Cardiac muscle cell (in vitro differentiated cells and primary cell): ENCODE measurements at places on chromosomes 3 and 15.

- no peak overlapping the region for H3K4me3 ChIP-seq
- H3K27me3 ChIP-seq, result no peaks in the 10 kb centered on the region
- H3K36me3 ChIP-seq, result no peaks in the 10 kb centered on the region
- H3K4me1 ChIP-seq, result peaks cover 14% of the 10 kb centered on the region
- no peak overlapping the region for H3K27ac ChIP-seq
These were observed 300.9 kb downstream of the MCTP2 start for GRCh38 chr15:94532226-94532625.

DNA sequence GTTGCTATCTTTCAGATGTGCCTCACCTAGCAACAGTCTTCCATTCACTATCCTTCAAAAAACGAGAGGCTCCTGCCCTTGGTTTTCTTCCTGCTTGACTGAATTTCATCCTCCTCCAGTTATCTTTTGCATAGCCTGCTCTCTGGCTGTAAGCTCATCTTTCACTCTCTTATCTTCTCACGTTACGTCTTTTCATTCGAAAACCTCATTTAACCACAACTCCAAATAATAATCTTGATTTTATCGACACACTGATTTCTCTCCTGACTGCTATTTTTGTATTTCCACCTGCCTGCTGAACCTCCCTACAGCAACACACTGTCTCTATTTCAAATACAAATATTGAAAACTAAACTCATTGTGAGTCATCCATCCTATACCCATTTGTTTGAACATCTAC is 230.7 kb upstream of the TMC3 start:
- H3K27me3 ChIP-seq, result no peaks in the 10 kb centered on the region
- H3K4me3 ChIP-seq, result no peak overlapping the region
- H3K27ac ChIP-seq, result no peak overlapping the region
- H3K4me1 ChIP-seq, result no peaks in the 10 kb centered on the region
- no peak for DNase-seq

GRCh38 chr3:48418651-48419050 is 11.2 kb downstream of the PLXNB1 start:
- H3K4me1 ChIP-seq, result no peaks in the 10 kb centered on the region
- no peak overlapping the region for H3K27ac ChIP-seq
- no peak for DNase-seq
- peaks cover 11% of the 10 kb centered on the region for H3K36me3 ChIP-seq

DNA sequence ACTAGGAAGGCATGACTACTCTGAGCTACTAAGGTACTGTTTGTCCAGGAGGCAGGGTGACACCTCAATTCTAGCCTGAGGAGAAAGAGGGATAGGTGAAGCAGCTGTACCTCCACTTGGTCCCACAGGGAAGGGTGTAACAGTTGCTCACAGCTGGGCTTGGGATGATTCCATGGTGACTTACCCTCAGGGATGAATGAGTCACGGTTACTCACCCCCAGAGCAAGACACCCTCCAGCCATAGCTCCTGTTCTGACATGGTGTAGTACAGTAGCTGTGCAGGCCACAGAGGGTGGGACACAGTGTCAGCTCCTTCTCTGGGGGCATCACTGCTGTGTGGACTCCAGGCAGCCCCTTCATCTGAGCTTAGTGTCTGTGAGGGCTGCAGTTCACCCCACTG is 868.6 kb upstream of the SEMA6D start:
- H3K4me1 ChIP-seq, result no peaks in the 10 kb centered on the region
- H3K36me3 ChIP-seq, result no peaks in the 10 kb centered on the region
- no peaks in the 10 kb centered on the region for H3K27me3 ChIP-seq
- no peak overlapping the region for H3K27ac ChIP-seq
- no peak for DNase-seq
- no peak overlapping the region for H3K4me3 ChIP-seq

DNA sequence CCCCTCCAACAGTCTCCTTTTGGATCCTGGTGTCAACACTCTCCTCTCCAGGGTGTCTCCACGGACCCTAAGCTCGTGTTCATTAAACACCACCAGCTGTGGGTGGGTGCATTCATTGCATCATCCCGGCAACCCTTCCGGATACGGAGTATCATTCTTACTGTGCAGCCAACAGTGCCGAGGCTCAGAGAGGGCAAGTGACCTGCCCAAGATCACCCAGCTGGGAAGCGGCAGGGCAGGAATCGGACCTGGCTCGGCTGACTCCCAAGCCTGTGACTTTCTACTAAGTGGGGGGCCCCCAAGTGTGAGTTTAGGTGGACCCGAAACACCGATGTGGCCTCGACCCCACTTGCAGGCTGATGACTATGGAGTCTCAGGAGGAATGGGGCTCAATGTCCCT is 20.4 kb downstream of the H1-8 start:
- H3K27ac ChIP-seq, result no peak overlapping the region
- peaks cover 23% of the 10 kb centered on the region for H3K4me1 ChIP-seq
- no peak overlapping the region for H3K4me3 ChIP-seq

DNA sequence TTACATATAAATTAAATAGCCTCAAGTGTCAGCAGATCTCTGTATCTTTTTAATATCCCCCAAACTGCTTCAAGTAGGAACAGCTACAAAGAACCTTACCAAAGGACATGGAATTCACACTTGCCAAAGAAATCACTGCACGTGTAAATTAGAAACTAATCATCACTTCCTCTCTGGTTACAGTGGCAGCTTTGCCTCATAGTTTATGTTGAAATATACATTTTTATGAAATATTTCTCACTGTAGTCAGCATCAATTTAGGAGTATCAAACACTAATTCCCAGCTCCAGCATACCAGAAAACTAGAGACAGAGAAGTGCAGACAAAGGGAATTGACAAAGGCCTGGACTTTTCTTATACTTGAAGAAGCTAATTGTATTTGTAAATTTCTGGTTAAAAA is 260.9 kb downstream of the TIGIT start:
- DNase-seq, result peak; percentile 56
- H3K36me3 ChIP-seq, result no peaks in the 10 kb centered on the region
- H3K4me3 ChIP-seq, result no peak overlapping the region
- no peak overlapping the region for H3K27ac ChIP-seq
- no peaks in the 10 kb centered on the region for H3K4me1 ChIP-seq
